ENCODE measurements at places on chromosomes 5 and 9.

- DNase-seq, result no peak
Observed at GRCh38 chr5:107979900-107980299, 309.2 kb upstream of the EFNA5 start.

DNA sequence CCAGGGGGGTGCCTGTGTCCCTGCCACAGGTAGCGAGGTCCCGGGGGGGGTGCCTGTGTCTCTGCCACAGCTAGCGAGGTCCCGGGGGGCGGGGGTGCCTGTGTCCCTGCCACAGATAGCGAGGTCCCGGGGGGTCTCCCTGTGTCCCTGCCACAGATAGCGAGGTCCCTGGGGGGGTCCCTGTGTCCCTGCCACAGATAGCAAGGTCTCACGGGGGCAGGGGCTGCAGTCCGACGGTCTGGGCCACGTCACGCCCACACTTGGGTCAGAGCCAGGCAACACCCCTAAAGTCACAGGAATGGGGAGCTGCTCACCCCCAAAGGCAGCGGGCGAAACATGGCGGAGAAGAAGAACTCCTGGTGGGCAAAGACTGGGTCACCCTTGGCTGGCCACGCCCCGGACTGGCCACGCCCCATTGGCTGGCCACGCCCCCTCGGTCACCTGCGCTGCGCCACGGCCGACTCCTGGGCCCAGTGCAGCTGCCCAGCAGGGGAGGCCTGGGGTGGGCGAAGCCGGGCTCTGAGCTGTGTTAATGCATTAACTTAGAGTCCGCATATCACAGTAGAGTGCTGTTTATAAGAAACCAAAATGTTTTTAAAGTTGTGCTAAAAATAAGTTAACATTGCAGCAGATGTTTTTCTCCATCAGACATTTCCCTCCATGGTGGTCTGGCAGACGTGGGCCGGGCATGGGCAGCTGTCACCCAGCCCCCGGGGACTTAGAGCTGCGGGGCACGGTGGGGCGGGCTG, 7.0 kb downstream of the NOXA1 start:
- no peak for DNase-seq

DNA sequence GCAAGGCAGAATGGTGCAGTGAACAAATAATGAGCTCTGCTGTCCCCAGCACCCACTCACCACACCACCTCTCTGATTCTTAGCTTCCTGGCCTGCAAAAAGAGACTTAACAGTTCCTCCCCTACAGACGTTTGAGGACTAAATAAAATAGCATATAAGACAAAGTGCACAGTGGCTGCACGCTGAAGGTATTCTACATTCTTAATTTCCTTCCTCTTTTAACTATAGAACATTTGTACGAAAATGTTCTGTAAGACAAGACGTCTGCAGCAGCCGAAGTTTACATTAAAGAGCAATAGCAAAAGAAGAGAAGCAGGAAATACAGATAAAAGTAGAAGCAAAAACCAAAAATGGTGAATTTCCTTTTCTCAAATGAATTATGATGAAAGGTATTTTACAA, 15.7 kb downstream of the FBN2 start:
- no peak for DNase-seq

DNA sequence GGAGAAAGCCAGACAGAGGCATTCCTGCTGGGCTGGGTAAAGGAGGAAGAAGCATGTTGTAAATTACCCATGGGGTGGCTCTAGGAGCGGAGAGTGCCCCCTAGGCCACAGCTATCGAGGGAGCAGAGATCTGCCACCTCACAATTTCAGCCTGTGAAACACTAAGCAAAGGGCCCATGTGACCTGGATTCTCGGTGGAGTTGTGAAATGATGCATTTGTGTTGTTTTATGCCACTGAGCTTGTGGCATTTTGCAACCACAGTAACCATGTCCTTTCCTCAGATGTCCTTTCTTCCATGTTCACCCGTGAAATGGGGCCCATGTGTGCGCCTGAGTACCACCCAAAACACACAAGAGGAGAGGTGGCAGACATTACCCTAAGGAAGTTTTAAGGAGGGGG, 159.3 kb downstream of the SYK start:
- no peak for DNase-seq

DNA sequence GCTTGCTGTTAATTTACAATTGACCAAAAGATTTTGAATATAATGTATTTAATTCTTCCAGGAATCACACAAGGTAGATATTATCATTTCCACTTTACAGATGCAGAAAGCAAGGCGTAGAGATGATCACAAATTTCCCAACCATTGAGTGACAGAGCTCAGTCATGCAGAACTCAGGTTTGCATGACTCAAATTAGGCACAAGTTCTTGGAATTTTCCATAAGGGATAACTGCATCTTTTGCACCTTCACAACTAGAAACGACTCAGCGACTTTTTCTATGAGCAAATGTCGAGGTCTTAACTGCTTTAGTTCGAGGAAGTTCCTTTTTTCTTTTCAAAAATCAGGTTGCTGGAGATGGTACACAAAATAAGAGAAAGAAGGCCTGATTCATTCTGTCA, 265.5 kb upstream of the PAPPA start:
- DNase-seq, result no peak

DNA sequence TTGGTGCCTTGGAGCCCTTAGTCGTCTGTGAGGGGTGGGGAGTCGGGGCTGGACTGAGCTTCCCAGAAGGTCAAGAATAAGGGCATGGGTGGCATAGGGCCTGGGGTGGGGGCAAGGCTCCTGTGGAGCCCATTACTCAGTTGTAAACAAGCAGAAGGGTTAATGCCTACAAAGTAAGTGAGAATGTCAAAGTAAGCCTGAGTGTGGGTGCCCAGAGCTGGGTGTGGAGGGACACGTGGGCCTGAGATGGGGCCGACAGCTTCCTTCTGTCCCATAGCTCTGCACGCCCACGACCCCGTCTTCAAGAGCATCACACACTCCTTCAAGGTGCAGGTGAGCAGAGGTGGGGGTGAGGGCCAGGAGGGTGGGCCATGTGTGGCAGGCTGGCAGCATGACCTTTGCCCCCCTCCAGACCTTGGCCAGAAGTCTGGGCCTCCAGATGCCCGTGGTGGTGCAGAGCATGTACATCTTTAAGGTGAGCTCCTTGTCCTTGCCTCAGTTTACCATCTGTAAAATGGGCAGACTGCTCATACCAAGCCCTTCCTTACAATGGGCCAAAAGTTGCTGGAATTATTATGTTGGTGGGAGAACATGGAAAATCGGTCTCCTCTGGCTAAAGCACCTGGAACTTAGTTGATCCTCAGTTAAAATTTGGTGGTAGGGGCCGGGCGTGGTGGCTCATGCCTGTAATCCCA, 11.1 kb downstream of the DOLK start:
- DNase-seq, result no peak

DNA sequence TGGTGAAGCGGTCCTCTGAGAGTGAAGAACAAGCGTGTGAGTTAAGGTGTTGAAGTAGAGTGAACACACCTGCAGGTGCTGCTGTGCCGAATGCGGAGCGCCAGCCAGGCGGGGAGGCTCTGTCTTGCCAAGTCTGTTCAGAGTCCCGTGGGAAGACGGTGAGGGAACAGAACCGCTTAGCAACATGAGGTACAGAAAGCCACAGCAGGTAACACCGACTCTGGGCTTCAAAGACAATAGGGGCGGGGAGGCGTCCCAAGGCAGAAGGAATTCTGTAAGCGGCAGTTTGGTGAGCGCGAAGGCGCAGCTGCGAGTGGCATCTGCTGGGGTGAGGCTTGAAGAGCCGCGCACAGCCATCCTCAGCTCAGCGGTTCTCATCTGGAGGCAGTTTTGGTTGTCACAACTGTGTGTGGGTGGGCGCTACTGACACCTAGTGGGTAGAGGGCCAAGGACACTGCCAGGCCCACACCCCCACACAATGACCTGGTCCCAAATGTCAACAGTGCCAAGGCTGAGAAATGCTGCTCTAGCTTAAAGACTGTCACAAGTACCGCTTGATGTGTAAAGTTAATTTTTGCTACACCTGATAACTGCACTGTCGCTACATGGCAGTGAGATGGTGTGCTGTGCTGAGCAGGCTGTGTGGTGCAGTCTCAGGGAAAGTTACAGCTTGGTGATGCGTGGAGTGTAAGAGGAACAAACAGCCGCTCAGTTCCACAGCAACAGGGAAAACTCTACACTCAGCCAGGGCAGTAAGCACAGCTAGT, 67.4 kb upstream of the TBC1D9B start:
- no peak for DNase-seq

GRCh38 chr9:5482194-5482593, 28.1 kb upstream of the PDCD1LG2 start:
- DNase-seq, result no peak

GRCh38 chr5:78606241-78606640, 42.3 kb downstream of the LHFPL2 start:
- DNase-seq, result no peak

- no peak for DNase-seq
Observed at GRCh38 chr9:108356806-108357205, 499.0 kb downstream of the ACTL7B start.

GRCh38 chr5:113020461-113021273, 44.1 kb downstream of the DCP2 start:
- DNase-seq, result no peak

DNA sequence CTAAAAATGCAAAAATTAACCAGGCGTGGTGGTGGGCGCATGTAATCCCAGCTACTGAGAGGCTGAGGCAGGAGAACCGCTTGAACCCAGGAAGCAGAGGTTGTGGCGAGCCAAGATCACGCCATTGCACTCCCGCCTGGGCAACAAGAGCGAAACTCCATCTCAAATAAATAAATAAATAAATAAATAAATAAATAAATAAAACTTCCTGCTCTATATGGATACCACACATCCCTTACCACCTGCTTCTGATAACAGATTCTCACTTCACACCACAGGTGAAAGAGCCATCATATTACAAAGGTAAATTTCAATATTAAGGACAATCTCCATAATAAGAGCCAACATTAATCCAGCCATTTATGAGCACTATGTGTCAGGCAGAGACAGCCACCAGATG, 9.4 kb upstream of the PWWP2A start:
- DNase-seq, result no peak

DNA sequence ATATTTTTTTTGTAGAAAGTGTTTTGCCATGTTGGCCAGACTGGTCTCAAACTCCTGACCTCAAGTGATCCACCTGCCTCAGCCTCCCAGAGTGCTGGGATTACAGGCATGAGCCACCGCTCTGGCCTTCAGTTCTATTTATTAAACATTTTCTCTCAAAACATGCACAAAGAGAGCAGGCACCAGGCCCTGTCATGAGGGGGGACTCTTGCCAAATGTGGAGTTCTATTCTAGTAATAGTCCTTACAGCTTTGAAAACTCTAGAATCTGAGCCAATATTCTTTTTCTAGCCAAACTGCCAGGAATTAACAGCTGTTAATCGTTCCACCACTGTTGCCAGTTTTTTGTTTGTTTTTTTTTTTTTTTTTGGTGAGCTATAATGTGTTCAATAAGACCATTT, 124.6 kb downstream of the TARS1 start:
- no peak for DNase-seq

DNA sequence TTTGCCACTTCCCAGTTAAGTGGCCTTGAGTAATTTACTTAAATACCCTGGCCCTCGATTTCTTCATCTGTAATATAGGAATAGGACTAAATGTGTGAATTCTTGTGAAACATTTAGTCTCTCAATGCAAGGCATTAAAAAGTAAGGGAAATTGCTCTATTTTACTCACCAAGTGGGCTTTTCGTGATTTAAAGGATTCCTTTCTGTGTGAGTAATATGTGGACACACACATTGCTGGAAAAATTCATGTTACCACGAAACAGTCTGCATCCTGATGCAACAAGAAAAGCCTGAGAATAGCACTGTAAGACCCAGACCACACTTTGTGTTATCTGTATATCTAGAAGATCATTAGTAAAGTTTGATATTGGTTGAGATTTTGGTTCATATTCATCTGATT, 1243.0 kb upstream of the CDH9 start:
- DNase-seq, result no peak

DNA sequence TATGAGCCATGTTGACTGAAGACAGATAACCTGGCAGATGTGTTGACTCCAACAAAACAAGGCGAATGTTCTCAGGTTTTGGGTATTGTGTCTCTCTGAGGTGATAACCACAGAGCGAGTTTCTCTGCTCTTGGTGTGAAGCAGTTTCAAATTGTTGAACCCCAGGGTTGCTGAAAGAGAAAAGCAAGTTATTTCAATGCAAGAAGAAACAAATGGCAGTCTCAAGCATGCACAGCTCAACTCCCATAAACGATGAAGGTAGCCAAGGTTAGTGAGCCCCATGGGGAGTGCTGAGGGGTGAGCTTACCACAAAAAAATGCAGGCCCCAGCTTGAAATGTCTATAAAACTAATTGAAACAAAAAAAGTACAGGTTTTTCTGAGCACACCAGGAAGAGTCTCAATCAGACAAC, 220.8 kb upstream of the DAPK1 start:
- no peak for DNase-seq

DNA sequence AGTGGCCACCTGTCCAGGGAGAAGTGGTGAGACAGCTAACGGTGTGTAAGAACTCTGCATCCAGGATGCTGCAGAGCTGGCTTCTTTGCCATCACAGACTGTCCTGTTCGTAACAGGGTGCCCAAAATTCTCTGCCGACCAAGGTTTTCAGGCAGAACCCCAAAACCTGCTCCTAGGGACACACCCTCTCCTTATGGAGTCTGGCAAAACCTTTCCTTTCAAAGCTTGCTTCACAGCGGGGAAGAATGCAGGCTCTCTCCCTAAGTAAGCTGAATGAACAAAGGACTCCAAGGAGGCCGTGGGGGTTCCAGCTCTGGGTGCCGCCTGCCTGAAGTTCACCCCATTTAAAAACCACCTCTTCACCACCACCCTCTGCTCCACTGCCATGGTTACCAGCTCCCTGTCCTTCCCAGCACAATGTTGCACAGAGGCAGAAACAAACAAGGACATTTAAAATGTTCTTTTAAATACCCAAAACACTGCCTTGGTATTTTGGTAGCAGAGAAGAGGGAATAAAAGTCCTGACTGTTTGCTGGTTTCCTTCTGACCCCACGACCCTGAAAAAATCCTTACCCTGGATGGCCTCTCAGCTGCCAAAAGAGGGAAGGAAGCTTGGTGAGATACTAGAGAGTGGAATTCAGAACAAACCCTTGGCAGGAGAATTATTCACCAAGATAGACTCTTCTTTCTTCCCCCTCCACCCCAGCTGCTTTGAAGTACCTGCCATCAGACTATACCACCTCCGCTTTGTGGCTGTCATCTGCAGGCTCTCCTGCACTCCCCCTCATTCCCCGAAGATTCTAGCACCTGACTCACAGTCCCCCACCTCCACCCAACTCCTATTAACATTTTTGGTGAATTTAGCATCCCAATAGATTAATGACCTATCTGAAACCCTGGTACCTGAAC, 7.1 kb upstream of the KLF9 start:
- DNase-seq, result no peak

DNA sequence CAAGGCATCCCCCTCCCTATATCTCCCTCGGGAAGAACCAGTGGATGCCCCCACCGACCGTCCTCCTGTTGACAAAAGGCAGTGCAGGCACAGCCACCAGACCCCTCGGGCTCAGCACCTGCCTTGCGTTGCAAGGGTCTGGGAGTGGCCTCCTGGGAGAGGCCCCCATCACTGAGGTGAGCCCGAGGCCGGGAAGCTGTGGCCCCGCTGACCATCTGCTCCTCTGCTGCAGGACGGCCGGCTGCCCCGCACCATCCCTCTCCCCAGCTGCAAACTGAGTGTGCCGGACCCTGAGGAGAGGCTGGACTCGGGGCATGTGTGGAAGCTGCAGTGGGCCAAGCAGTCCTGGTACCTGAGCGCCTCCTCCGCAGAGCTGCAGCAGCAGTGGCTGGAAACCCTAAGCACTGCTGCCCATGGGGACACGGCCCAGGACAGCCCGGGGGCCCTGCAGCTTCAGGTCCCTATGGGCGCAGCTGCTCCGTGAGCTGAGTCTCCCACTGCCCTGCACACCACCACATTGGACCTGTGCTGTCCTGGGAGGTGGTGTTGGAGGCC, 23.3 kb upstream of the SUSD3 start:
- peak; percentile 23 for DNase-seq

GRCh38 chr5:40318395-40318794, 361.3 kb upstream of the PTGER4 start:
- no peak for DNase-seq

Data from Right ventricle myocardium inferior (tissue), 1 donor.